ENCODE measurements at places on chromosomes 3 and 15.
A peak's percentile ranks its signal among the peaks of the same experiment; 100 is the strongest.

- no peak for DNase-seq
Measured at GRCh38 chr3:128192131-128192530, 38.9 kb downstream of the EEFSEC start.

GRCh38 chr3:69745505-69745904, 6.2 kb downstream of the MITF start:
- no peak for DNase-seq

DNA sequence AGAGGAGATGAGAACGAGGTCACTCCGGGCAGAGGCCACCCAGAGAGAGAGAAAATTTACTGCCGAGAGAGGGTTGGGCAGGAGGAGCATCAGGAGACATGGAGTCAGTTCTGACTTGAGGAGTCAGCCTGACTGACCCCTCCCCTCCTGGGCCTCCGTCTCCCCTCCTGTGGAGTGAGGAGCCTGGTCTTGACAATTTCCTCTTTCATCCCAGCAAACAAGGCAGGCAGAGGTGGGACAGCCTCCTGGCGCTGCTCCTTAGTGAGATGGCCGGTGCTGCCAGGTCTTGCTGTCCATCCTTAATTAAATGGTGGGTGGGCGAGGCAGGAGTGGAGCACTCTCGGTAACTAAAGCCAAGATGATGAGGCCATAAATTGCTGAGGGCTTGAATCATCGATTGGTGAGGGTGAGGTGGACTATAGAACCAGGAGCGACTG, 60.6 kb downstream of the CYP11A1 start:
- DNase-seq = peak; percentile 48

DNA sequence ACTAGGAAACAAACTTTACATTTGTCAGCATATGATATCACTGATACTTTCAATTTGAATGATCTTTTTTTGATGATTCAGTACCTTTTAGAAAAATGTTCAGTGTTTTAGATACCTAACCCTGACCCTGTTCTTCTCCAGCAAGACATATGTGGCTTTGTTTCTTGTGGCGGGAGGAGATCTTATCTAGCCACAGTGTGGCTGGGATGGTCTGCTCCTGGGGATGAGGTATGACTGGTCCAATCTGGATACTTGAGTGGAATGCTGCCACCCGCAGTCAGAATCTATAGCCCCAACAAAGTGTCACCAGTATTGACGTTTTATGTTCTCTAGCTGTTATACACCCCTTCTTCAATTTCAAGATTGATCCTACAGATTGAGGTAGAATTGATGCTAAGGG, 439.0 kb upstream of the GOLIM4 start:
- no peak for DNase-seq

DNA sequence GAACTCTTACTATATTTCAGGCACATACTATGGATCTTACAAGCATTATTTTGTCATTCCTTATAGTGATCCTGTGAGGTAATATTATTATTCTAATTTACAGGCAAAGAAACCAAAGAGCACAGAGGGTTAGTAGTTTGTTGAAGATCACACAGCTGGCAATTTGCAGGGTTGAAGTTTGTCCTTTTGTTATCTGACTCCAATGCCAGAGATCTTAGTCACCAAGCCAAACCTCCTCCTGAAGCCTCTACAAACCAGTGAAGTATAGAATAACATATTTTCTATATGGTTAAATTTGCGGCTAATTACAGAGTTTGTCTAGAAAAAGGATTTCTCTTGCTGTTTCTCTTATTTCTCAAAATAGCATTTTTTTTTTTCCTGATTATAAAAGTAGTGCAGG, 11.2 kb downstream of the ISLR2 start:
- DNase-seq = peak; percentile 19

DNA sequence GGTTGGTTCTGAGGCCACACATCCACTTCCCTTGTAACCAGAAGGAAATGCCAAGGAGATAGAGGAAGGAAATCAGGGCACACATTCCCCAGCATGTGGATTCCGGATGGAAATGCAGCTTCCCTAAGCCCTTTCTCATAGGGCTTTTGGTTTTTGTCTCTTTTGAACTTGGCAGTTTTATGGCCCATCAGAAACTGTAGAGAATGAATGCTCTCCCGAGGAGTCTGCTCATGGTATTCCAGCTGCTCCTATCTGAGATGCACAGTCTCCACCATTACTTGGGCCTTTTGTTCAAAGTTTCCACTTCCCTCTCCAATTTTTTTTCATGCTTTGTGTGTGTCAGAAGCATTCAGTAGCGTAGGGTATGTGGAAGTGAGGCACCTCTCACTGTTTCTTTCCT, 21.2 kb downstream of the XYLB start:
- no peak for DNase-seq

- DNase-seq = no peak
Measured at GRCh38 chr3:149186219-149186618, 35.4 kb downstream of the CP start.

- no peak for DNase-seq
Measured at GRCh38 chr15:58495891-58496408, 64.2 kb downstream of the LIPC start.

- DNase-seq = no peak
Measured at GRCh38 chr3:129310111-129311011, 31.7 kb downstream of the HMCES start.

GRCh38 chr3:11717301-11717700, 73.6 kb upstream of the VGLL4 start:
- DNase-seq = peak; percentile 38

GRCh38 chr3:115808816-115809215, 185.5 kb downstream of the GAP43 start:
- DNase-seq = no peak

DNA sequence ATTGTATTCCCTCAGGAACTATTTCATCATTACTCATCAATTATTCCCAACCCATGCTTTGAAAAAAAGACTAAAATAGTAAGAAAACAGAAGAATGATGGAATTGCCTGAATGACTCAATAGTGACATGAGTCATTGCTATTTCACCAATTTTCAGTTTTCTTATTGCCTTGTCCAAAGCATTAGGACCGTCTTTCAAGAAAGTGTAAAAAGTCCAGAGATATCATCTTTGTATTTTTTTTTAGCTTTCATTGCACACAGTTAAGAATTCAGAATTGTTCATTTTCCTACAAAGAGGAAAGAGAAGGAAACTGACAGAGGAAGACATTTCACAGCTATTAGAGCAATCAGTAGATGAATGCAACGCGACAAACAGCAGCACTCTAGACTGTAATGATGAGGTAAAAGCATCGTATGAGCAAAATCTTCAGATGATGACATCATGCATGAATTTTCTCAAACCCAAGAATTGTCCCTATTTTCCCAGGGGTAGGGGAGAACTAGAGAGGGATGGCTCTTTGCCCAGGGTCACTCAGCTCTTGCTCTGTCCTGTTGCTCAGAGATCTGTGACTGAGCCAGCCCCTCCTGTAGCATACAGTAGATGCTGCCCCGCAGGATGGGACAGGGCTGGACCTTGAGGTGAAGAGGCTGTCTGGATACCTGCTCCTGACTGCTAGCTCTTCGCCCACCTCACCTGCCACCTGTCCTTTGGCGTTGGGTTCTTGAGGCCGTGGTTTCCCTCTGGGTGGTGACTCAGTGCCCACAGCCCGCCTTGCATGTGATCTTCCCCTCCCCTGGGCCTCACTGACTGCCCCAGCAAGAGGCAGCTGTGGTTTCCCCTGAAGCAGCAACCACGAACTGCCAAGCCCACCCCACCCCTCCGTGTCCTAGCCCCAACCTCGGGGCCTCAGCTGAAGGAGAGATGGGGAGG, 84.8 kb downstream of the PPCDC start:
- peak; percentile 92 for DNase-seq

DNA sequence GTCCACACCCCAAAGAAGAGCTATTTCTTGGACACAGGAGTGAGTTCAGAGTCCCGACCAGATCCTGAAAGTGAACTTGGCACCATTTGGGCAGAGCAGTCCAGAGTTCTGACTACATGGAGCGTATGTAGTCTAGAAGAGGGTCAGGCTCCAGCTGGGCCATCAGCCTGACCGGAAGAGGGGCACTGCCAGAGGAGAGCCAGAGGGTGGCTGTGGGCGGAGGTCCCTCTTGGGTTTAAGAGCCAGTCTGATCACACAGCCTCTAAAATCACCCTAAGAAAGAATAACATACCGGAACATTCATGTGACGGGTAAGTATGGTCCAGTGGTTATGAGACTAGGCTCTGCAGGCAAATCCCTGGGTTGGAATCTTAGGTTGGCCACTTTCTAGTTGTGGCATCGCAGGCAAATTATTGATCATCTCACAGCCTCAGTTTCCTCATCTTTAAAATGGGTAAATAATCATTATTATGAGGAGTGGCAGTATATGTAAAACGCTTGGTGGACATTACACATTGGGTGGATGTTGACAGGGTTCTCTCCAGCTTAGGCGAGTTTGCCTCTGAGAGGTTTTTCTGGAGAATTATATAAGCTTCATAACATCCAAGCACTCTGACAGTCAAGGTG, 2.1 kb upstream of the RAP2B start:
- no peak for DNase-seq

- DNase-seq = no peak
Measured at GRCh38 chr3:136559896-136560295, 192.3 kb downstream of the STAG1 start.

- no peak for DNase-seq
Measured at GRCh38 chr3:28018925-28019718, 222.3 kb upstream of the CMC1 start.

DNA sequence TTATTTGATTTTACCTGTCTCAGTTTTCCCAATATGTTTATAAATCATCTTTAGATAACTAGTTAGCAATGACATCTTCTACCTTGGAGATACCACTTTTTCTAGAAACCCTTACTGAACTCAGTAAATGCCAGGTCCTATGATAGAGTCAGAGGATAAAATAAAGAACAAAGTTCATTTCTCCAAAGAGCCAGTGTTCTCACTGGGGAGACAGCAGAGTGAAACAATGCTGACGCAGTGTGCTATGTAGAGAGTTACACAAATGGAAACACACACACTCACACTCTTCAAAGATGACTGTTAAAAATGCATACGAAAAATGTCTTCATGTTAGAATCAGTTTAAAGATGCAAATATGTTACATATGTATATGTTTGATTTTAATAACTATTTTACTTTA, 111.3 kb downstream of the PIK3R4 start:
- no peak for DNase-seq

- DNase-seq = no peak
Measured at GRCh38 chr15:71564217-71564616, 246.1 kb upstream of the NR2E3 start.

DNA sequence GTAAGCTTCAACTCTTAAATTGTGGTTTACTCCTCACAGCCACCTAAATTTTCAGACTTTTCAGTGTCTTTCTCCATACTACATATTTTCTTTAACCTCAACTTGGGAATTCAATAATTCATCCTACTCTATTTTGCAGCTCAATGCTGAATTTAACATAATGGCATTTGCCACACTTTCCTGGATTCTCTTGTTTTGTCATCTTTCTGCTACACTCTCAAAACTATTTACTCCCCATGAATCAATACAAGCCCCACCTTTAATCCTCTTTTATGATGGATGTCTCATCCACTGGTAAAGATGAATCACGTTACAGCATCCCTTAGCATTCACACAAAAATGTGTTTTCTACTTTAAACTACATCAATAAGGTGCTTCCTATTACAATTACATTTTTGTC, 19.6 kb upstream of the CHMP2B start:
- DNase-seq = peak; percentile 35

- peak; percentile 63 for DNase-seq
Measured at GRCh38 chr15:101258238-101259144, 6.6 kb upstream of the CHSY1 start.
